ENCODE measurements at places on chromosomes 3 and 15.

DNA sequence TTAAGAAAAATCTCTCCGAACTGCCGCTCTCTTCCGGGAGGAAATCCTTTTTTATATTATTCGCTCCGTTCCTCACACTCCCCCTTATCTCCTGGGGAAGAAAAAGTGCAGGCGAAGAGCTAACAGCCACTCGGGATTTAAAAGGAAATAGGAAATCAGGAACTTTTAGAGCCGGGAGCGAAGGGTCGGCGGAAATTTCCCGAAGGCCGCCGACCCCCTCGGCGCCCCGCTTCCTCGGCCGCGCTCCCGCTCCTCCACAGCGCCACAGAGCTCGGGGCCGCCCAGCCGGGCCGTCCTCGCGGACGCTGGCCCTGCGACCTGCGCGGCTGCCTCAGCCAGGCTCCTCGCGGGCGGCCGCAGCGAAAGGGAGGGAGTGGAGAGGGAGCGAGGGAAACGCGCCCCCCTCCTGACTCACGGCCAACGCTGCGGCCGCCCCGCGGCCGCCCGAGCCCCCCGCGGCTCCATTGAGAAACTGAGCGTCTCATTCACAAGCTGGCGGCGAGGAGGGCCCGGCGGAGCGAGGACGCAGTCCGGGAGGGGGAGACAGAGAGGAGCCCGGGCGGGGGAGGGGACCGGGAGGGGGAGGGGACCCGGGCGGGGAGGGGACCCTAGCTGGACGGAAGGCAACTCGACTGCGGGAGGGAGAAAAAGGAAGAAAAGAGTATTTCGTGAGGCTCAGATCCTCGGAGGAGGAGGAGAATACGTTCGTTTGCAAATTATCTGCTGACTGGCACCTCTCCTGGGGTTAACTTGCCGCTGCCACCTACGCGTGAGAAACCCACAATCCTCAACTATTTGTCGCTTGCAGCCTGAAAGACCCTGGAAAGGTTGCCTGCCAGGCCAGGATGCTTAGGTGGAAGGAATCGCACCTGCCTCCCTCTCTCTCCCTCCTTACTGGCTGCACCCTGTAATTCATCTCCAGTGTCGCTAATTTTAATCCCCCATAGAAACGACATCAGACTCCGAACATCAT is at the start of gene PTPN9:
Gene PTPN9, minus strand, starts transcription at position 368 of the 973 bp plus-strand sequence. CDS start 539 bp downstream, outside the sequence.
- peak; percentile 30 for DNase-seq

GRCh38 chr3:25854635-25855034 is 64.7 kb downstream of the OXSM start:
- DNase-seq = no peak

- no peak for DNase-seq
These were observed 214.9 kb upstream of the ARRDC4 start for GRCh38 chr15:97745481-97746071.

DNA sequence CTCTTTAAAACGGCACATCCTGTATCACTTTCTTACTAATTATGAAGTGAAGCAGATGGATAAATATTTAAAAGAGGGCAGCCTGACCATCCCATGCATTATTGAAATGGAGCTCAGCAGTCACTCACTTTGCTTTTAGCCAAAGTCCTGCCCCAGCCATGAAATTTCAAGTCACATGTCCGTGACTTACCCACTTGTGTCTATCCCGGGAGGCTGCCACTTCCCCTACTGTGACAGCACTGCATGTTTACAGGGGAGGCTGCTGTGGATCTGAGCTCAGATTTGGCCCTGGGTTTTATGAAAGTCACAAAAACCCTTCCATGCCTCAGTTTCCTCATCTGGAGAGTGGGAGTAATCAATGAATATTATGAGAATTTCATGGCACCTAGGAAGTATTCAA is 17.9 kb upstream of the LRRK1 start:
- DNase-seq = no peak

GRCh38 chr15:49343546-49343945 is 79.5 kb upstream of the FGF7 start:
- no peak for DNase-seq

- no peak for DNase-seq
These were observed 1.5 kb downstream of the IQCH start for GRCh38 chr15:67256051-67256450.

- DNase-seq = no peak
These were observed 163.8 kb upstream of the MBNL1 start for GRCh38 chr3:152104847-152105415.

- no peak for DNase-seq
These were observed 853 bp downstream of the TEX264 start for GRCh38 chr3:51671734-51672475.

- no peak for DNase-seq
These were observed 2.2 kb downstream of the EFHB start for GRCh38 chr3:19931767-19932188.

DNA sequence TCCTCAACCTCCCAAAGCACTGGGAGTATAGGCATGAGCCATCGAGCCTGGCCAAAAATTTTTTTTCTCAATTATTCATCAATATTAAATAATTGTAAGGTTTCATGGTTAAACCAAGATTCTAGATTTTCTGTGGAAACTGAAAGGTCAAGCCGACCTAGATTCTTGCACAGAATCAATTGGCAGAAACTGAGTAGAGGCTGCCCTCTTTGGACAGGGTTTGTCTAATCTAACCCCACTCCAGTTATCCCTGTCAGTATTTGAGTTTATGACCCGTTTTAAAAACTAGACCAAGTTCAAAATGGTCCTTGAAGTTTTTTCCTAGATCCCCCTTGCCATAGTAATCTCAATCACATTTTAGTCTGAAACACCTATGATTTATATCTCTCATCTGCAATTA is 8.6 kb upstream of the ADAM10 start:
- no peak for DNase-seq

DNA sequence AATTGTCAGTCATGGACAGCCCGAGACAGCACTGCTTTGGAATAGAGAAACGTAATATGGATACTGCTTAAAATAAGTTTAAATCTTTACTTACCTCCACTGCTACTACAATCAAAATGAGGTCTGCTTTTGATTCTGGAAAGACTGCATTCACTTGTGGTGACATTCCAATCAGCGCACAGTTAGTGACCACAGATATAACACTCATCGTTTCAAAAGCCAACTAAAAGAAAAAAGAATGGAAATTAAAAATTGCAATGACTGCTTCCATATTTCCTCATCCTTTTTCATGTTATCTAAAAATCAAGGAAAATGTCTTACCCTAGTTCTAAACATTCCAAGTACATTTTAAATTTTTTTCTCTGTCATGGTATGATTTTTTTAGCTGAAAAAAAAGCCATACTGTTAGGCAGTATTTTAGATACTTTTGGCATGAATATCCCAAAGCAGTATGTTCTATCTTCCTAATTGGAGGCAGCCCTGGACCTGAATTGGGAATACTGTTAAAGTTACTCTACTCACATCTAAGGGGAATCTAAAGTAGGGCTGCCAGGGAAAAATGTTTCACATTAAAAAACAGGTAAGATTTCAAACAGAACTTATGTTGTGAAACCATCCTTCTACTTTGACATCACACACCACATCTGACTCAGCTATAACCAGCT is 72.1 kb downstream of the ANO10 start:
- DNase-seq = no peak

- no peak for DNase-seq
These were observed 103.9 kb downstream of the HCN4 start for GRCh38 chr15:73264881-73265280.

GRCh38 chr15:33419701-33420100 is 108.9 kb downstream of the RYR3 start:
- DNase-seq = no peak

GRCh38 chr3:73552700-73553099 is 72.0 kb downstream of the PDZRN3 start:
- no peak for DNase-seq

GRCh38 chr3:63364910-63365309 is 86.8 kb downstream of the SYNPR start:
- no peak for DNase-seq

DNA sequence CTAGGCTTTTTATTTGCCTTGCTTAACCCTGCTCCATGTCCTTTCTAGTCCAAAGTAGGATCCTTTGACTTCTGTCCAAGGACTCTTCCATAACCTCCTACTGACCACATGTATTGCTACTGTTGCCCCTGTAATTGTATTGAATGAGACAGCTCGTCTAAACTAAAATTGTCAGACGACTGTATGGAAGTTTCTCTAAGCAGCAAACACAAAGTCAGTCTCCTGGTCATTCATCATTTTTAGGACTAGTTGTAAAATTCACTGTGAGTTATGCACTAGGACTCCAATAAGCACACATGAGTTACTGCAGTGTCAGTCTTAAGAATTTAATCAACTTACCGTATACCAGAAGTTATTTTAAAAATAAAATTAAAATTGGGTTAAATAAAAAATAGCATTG is 32.8 kb downstream of the SLTM start:
- DNase-seq = no peak

- DNase-seq = no peak
These were observed 2.3 kb downstream of the CHP1 start for GRCh38 chr15:41233367-41233771.

DNA sequence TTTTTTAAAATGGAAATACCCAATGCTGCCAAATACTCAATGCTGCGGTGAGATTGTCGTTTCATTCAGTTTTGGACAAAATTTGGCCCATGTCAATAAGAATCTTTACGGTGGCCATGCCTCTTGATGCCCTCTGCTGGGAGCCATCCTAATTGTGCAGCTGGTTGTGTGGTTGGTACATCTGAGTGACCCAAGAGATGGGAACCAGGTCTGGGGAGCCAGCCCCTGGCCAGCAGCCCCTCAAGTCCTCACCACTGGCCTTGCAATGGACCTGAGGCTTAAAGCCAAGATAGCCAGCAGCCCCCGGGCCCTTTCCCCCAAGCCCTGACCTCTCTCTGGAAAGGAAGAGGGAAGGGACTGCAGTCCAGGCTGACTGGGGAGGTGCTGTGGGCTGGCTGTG is 36.4 kb upstream of the ESYT3 start:
- DNase-seq = no peak

DNA sequence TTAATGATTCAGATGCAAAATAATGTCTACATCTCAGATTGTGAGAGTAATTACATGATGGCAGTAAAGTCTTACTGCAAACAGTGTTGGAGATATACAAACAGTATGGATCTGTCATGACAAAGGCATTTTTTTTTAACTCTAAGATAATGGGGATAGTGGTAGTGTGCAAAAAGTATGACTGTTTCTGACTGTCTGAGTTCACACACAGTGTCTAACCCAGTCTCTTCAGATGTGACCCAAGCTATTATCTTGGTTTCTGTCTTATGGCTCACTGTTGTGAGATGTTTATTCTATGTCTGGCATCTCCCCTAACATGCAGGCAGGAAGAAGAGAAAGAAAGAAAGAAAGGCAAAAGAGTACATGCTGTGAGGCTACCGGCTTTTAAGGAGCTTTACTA is 17.0 kb downstream of the RPL39L start:
- no peak for DNase-seq
